ENCODE measurements at places on chromosomes 13 and 19.

- no peak for DNase-seq
Measured at GRCh38 chr19:6287269-6287885, 7.6 kb upstream of the MLLT1 start.

DNA sequence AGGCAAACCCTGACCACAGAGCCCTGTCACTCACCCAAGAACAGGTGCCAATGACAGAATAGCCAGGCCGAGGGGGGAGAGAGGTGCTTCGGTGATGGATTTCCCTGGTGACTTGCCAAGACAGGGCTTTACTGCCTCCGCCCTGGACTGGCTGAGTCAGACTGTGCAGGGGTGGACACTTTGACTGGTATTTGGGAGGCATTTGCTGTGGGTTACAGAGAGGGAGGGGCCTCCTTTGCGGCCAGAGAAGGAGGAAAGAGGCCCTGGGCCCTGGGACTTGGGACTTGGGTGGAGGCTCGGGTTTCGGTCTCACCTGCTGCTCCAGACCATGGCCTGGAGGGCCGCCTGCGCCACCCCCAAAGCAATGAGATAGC lies 4.6 kb upstream of the EPS8L1 start:
- DNase-seq = peak; percentile 93

DNA sequence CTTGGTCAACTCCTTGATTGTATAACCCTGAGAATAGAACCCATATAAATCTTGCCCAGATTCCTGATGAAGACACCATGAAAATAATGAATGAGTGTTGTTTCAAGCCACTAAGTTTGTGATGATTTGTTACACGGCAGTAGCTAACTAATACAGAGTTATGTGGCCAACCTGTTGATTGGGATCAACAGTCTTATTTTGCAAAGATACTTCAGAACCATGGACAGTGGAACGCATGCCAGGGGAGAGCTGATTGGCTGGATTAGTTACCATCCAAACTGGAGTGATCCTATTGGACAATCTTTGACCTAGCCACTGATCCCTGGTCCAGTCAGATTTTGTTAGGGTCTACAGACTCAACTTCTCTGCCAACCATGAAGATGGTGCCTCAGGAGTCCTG lies 26.6 kb downstream of the CD70 start:
- DNase-seq = no peak

DNA sequence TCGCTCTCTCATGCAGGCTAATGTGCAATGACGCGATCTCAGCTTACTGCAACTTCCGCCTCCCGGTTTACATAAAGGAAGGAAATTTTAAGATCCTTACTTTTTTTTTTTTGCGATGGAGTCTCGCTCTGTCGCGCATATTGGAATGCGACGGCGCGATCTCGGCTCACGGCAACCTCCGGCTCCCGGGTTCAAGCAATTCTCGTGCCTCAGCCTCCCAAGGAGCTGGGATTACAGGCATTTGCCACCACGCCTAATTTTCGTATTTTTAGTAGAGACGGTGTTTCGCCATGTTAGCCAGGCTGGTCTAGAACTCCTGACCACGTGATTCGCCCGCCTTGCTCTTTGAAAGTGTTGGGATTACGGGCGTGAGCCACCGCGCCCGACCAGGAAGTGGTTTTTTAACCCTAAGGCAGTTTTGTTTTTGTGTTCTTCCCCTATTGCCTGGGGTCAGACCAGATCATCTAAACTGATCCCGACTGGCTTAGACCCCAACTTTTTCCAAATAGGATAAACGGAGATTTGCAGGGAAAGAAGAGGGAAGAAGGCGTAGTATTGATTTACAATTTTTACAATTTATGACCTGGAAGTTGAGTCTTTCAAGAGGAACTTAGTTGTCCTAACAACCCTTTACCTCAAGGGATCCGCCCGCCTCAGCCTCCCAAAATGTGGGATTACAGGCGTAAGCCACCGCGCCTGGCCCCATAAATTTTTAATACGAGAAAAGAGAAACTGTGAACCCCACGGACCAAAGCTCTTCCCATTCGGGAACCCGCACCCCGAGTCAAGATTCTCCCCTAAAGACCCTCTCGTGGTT lies 142.0 kb downstream of the ZNF737 start:
- DNase-seq = no peak

- DNase-seq = no peak
Measured at GRCh38 chr19:43441716-43442115, 23.7 kb downstream of the LYPD3 start.

GRCh38 chr19:3642987-3643673 lies 16.5 kb upstream of the CACTIN start:
- no peak for DNase-seq

- DNase-seq = no peak
Measured at GRCh38 chr13:45068036-45069001, 52.0 kb upstream of the GTF2F2 start.

DNA sequence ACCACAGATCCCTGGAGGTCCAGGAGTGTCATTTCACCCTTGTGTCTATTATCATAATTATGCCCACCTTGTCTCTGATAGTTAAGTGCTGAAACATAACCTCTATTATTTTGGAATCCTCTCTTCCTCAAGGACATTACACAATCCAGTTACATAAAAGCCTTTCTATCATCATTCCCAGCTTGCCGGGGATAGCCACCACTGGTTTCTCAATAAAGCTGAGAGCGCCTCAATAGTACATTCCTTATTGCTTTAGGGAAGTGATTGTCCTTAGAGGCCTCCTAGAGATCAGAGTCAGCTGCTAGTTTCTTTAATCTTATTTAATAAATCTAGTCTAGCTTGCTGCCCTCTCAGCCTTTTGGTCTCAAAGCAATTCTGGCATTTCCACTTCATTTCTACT lies 490.0 kb upstream of the ATXN8OS start:
- no peak for DNase-seq

GRCh38 chr13:74987124-74987690 lies 494.8 kb downstream of the TBC1D4 start:
- DNase-seq = no peak

DNA sequence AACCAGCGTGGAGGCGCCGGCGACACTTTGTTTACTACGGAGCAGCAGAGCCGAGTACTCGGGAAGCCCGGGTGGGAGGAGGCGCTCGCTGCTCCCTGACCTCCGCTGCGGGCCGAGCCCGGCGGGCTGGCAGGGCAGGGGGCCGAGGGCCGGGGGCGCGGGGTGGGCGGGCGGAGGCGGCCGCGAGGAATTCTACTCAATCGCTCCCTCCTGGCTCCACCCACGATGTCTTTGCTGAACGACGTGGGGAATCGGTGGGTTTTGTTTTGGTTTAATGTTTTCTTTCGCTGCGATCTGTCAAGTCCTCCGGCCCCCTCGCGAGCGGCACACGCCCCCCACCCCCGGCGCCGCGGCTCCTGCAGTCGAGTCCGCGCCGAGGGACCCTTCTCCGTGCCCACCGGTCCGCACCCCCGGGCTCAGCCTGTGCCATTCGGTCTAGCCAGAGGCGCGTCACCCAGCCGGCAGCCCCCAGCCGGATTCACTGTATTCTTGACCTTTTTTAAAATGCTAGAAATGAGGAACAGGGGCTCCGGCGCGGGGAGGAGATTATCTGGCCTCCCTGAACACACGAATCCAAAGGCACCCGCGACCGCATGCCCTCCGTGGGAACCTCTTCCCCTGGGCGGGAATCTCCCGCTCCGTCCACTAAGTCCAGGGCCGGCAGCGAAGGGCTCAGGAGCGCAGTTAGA lies 636 bp upstream of the FOXO1 start:
- DNase-seq = peak; percentile 41

- DNase-seq = no peak
Measured at GRCh38 chr13:35768073-35768472, 291.6 kb upstream of the MAB21L1 start.

DNA sequence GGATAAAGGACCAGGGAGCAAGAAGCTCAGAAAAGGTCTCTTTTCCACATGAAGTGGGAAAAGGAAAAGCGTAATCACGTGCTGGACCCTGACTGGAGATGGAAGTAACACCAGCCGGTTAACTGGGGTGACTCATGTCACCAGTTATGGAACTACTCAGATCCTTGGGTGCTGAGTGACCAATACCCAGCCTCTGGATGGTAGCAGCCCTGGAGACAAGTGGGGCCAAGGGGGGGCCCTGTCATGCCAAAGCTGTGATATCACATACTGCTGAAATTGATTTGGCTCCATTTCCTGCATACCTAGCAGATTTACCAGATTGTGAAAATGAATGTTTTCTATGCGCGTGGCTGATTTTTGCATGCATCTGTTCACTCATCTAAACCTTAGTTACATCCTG lies 158.9 kb downstream of the ZIC5 start:
- peak; percentile 22 for DNase-seq

DNA sequence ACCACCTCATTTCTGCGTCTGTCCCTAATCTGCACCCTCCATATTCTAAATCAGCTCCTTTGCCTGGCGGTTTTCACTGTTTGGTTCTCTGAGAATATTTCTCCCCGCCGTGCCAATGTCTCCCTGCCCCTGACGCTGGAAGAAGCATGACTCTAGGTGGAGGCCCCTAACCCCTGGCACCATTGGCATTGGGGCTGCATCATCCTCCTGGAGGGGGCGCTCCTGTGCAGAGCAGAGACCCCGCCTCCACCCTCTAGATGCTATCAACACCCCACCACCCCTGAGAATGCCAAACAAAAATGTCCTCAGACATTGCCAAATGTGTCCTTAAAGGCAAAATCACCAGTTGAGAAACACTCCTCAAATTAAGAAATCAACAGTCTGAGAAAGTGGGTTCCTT lies 6.5 kb downstream of the ZSCAN5B start:
- DNase-seq = no peak

- no peak for DNase-seq
Measured at GRCh38 chr19:58563034-58563573, 4.7 kb upstream of the UBE2M start.

DNA sequence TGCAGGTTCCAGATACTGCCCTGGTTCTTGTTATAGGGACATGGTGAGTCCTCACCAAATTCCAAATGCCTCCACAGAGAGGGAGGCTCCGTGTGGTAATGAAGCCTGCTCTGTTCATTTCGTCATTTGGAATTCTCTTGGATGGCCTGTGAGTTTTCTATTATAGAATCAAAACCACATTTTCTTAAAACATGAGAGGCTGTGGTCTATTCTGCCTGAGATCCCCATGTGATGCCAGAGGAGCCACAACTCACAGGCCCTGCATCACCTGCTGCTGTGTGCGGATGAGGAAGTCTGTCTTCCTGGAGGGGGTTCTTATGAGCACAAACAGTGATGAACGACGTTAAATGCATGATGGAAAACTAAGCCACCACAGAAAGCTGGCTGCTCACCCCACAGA lies 264.4 kb downstream of the UQCRFS1 start:
- DNase-seq = no peak

DNA sequence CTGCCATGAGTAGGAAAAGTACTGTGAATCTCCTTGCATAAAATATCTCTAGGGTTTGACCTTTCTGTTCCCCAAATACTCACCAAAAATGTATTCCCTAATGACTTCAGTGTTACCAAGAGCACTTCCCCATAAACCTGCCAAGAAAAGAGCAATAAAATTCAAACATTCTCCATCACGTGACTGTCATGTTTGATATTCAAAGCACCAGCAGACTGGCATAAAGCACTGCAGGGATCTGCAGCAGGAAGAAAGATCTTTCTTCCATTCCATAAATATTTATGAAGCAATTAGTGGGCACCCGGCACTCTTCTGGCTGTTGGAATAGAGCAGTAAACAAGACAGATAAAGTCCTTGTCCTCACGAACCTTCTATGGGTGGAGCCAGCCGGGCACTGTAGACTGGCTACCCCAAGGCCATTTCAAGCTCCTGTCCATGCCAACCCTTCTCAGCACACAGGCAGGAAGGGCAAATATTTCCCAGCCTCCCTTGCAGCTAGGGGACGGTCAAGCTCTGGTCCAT lies 20.3 kb downstream of the PLA2G4C start:
- peak; percentile 60 for DNase-seq

DNA sequence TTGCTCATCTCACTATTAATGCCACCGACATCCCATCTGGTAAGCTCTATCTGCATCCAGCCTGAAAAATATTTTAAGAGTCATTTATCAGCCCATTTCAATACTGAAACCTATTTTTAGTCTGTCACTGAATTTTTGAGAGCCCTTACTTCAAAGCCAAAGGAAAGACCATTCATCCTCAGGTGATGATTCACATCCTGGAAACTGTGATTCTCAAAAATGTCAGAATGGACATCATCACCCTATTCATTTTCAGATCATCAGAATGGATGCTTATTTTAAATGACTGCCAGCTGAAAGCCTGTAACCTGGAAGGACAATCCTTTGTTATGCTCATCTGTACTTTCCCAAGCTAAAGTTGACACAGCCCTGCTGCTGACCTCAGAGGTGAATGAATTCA lies 27.0 kb downstream of the TNFSF11 start:
- no peak for DNase-seq

- DNase-seq = peak; percentile 92
Measured at GRCh38 chr19:1252221-1252820, 3.9 kb downstream of the MIDN start.

- DNase-seq = no peak
Measured at GRCh38 chr19:6752256-6753177, 13.0 kb downstream of the TRIP10 start.

DNA sequence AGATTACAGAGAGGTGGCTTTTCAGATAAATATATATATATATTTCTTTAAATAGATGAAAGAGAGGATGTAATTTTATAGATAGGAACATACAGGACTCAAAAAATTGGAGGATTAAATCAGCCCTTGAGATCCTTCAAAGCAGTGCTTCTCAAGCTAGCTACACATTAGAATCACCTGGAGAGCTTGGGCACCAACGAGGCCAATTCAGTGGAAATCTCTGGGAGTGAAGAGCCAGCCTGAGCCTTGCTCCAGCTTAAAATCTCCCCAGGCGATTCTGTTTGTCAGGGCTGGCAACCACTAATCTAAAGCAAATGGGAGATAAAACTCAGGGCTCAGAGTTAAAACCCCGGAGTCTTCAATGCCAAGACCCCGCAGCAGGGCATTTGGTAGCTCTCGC lies 15.0 kb upstream of the CLN5 start:
- DNase-seq = no peak

- DNase-seq = no peak
Measured at GRCh38 chr13:79271616-79272015, 134.4 kb downstream of the RBM26 start.

- DNase-seq = peak; percentile 74
Measured at GRCh38 chr19:40609561-40610395, 8.6 kb downstream of the LTBP4 start.

GRCh38 chr19:10009714-10010224 lies 535 bp downstream of the COL5A3 start:
- no peak for DNase-seq

DNA sequence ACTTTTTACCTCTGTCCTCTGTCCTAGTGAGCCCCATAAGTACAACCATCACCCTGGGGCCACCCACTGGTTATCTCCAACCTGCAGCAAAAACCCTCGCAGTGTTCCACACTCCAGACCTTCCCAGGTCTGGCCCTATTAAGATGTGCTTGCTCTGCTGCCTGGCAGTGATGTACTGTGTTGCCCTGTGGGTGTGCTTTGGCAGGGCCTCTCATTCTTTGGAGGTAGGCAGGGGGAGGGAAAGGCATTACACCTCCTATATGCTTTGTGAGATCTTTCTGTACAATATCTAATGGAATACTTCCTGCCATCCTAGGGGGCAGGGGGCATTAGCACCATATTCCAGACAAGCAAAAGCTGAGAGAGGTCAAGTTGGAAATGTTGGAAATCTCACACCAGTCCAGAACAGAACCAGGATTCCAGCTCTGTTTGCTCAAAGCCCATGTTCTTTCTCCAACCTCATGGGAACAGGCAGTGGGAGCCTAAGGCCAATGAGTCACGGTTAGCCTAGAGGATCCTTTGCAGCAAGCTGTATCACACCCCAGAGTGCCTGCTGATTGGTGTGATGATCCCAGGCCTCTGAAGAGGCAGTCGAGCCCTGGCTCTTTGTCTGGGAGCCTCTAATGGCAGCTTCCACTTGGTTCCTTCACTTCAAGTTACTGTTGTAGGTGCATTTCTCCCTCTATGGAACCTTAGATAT lies 59.7 kb upstream of the UBL3 start:
- DNase-seq = no peak

GRCh38 chr13:33053397-33054066 lies 37.3 kb downstream of the KL start:
- peak; percentile 2 for DNase-seq
